Stimulated activated CD8-positive, alpha-beta memory T cell treated with anti-CD3 and anti-CD28 coated beads, Interleukin-7, amount 100 ng/mL, for 1 hour (primary cell): ENCODE measurements at places on chromosomes 12 and 14.

DNA sequence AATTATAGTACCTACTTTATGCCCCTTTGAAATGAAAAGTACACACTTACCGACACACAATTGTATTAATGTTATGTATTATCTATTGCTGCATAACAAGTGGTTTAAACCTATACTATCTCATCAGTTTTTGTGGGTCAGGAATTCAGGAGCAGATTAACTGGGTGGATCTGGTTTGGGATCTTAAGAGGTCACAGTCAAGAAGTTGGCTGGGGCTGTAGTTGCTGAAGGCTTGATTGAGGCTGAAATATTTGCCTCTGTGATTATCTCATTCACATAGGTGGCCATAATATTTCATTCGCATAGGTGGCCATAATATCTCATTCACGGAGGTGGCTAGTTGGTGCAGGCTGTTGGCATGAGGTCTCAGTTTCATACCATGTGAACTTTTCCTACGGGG lies 5.7 kb downstream of the METTL25 start:
- no peak for DNase-seq

DNA sequence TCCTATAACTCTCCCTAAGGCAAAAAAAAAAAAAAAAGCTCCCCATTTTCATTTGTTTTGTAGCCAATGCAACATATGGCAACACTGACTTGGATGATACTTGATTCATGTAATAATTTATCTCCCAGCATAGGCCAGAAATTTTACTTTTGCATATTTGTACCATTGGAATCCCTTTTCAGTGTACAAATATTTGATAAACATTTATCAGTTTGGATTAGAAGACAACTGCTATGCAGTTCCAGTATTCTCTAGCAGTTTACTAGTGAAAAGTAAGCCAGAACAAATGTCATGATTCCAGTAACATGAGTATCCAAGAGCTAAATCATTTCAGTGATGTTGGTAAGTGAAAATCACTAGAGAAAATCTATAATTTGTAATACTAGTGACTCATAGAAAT lies 392.3 kb downstream of the CCER1 start:
- DNase-seq = no peak

DNA sequence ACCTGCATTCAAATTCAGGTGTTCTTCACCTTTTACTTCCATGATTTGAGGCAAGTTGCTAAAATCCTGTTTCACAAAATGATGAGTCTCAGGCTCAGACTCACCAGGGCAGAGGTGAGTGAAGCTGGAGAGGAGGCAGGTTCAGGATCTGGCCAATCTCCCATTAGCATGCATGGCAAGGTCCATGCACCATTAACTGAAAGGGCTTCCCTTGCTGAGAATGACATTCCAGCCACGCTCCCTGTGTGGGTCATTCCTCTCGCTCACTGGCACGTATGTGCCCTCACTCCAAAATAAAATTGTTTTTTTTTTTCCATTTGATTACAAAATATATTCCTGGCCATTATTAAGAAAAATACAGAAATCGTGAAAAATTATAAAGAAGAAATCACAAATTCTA lies 257.6 kb downstream of the C12orf75 start:
- DNase-seq = no peak

DNA sequence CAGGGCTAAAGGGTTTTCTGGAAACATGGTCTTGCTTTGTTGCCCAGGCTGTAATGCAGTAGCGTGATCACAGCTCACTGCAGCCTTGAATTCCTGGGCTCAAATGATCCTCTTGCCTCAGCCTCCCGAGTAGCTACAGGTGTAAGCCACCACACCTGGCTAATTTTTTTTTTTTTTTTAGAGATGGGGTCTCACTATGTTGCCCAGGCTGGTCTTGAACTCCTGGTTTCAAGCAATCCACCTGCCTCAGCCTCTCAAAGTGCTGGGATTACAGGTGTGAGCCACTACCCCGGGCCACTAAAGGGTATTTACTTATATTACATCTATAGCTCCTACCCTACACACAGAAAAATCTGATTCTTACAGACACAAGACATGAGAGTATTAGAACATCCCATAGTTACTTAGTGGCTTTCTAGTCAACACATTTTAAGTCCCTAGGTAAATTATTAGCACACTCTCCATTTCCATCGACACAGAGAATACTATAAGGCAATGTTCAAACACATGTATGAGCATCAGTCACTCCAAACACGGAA lies 6.2 kb upstream of the DCAF11 start:
- DNase-seq = no peak

DNA sequence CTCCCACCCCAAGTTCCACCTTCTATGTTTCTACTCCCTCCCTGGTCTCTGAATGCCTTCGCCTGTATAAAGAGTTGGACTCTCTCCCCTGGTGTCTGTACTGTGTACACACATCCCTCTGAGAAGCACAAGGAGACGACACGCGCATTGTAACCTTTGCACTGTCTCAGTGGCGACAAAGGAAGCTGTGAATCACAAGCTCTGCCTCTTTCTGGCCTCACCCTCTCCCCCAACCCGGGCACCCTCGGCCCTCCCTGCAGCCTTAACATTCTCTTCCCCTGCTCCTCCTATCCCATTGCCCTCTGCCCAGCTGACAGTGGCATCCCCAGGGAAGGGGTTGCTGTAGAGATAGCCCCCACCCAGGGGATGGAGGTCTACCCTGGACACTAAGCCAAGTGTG lies 2.5 kb upstream of the SMARCD1 start:
- DNase-seq = no peak

- no peak for DNase-seq
These were observed 73.2 kb downstream of the FERMT2 start for GRCh38 chr14:52877628-52878027.

GRCh38 chr14:93943052-93943451 lies 15.9 kb downstream of the FAM181A start:
- no peak for DNase-seq

GRCh38 chr12:47766502-47767215 lies 6.4 kb upstream of the SLC48A1 start:
- no peak for DNase-seq

- no peak for DNase-seq
These were observed 42.6 kb downstream of the LIMA1 start for GRCh38 chr12:50240792-50241114.

DNA sequence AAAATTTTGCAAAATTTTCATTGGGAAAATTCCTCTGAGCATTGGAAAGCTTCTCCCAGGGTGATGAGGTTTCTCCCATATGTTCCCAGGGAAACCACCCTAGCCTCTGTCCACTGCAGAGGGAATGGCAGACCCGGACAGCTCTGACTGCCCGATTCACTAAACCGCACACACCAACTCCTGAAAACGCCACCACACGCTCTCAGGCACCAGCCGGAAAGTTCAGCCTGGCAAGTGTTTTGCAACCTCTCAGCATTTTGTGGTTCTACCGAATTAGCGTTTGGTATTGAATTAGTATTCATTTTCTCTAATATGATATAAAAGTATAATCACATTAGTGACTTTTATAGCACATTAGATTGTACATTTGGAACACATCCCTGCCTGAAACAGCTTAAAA lies 213.4 kb downstream of the PHETA1 start:
- no peak for DNase-seq

GRCh38 chr14:31410048-31410650 lies 10.2 kb downstream of the HEATR5A start:
- DNase-seq = no peak

DNA sequence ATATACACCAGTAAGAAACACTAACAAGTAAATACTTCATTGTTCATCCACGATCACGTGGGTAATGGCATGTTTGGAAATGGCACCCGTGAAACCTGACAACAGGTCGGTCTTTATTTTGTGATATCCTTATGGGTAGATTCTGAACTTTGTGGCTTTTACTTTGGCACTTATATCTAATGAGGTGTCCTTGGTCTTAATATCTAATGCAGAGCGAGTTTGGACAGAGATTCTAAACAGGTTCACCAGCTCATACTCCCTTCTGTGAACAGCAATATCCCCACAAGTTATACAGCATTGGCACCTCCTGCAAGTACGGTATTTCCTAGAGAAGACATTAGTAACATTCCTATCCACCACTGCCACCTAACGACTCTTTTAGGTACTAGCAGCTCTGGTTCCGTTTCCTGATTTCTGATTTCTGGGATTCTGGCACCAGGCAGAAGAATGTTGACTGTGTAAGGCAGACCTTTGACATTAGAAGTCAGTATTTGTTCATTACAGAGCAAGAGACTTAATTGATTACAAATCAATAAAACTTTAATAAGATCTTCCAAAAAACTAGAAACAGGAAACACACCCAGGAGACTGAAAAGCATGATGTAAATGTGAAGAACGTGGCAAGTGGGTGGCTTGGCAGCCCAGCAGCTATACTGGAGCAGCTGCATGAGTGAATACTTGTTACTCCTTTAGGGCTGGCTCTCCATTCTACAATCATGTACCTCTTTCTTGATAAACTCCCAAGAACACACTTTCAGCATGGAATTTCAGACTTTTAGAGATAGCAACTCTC lies 2.5 kb downstream of the ANG start:
- no peak for DNase-seq

GRCh38 chr14:91827746-91828145 lies 39.6 kb downstream of the TC2N start:
- DNase-seq = no peak

- no peak for DNase-seq
These were observed 465 bp upstream of the FGD4 start for GRCh38 chr12:32398816-32399369.

DNA sequence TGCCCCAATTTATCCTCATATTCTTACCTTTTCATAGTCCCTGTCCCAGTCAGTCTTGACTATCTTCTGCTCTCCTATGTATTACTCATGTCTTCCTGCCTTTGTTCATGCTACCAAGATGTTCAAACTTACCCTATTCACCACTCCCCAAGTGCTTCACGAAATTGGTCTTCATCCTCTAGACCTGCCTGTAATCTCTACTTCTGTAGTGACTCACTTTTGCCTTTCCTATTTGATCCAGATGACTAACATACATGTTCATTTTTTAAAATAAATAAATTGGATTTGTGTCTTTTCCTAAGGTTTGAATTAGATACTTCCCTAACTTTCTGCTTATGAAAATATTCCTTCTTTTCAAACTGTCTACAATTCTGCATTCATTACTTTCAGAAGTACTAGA lies 107.7 kb upstream of the PPM1H start:
- DNase-seq = no peak

GRCh38 chr12:9347328-9348127 lies 139.3 kb upstream of the PZP start:
- DNase-seq = no peak

DNA sequence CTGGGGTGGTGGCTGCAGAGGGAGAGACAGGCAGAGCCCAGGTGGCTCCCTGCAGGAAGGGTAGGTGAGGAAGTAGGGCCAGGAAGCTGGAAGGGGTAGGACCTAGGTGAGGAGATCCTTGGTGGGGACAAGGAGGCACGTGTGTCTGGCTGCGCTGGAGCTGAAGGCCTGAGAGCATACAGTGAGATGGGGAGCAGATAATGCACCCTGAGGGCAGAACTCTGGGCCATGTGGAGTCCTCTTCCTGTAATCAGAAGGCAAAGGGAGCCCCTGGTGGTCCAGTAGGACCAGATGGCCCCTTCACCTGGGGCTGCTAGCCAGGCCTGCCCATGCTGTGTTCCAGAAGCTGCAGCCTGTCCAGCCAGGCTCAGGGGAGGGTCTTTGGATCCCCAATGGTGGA lies 15.3 kb upstream of the KRT80 start:
- no peak for DNase-seq

DNA sequence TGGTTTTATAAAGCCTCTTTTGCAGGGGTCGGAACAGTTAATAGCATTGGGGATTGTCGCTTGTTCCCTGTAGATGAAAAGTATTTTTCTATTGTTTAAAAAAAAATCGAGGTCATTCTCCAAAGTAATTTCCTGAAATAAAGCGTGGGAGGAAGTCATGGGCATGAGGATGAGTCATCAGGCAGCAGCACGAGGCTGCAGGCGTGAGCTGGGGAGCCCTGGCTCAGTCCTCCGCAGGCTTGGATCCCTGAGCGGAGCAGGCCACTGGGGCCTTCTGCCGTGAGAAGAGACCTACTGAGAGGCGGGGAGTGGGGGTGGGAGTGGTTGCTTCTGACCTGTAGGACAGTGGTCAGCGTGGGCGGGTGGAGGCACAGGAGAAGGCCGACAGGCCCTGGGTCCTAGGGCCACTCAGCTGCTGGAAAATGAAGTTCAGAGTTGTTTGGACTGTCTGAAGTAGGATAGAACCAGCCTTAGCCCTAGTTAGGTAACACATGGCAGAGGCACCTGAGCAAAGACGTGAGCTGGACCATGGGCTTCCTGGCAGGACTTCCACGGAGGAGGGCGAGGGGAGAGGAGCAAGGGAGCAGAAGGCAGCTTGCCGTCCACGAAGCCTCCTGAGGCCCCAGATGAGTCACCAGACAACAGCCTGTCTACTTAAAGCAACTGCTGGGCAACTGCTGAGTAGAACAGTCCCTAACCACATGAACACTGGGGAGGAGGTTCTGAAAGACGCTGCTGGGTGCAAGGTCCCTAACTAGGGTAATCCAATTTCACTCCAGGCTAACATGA lies 21.1 kb upstream of the LGALS3 start:
- no peak for DNase-seq

GRCh38 chr14:38329246-38329645 lies 73.4 kb upstream of the CLEC14A start:
- DNase-seq = no peak

- no peak for DNase-seq
These were observed 353 bp downstream of the BAG5 start for GRCh38 chr14:103562179-103562428.

DNA sequence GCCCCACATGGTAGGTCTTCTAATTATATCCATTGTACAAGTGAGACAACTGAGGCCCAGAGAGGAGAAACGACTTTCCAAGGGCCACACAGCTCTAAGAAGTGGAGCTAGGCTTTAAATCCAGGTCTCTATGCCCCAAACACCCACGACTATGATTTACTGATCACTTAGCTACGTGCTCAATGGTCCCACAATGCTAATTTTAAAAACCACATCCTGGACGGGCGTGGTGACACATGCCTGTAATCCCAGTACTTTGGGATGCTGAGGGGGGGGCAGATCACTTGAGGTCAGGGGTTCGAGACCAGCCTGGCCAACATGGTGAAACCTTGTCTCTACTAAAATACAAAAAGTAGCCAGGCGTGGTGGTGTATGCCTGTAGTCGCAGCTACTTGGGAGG lies 8.4 kb upstream of the MLEC start:
- DNase-seq = no peak

DNA sequence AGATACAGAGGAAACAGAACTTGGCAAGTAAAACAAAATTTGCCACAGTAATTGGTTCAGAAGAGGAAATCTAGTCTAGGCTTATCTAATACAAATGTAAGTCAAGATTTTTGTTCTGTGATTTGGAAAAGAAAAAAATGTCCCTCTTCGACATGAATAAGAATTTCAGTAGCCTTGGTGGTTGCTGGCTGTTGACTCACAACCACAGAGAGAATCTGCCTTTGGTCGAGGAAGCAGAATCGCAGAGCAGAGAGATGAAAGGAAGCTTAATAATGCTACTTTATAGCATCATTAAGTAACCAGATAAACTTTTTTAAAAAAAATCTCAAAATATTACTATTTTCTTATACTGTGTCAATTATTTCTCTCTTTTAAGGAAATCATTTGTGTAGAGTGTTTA lies 1096.6 kb downstream of the FLRT2 start:
- no peak for DNase-seq
